Right lobe of liver (tissue), 6 donors: ENCODE measurements at places on chromosomes 3 and 15.

GRCh38 chr3:45865563-45865962 is 20.8 kb upstream of the CCR9 start:
- no peak for DNase-seq

DNA sequence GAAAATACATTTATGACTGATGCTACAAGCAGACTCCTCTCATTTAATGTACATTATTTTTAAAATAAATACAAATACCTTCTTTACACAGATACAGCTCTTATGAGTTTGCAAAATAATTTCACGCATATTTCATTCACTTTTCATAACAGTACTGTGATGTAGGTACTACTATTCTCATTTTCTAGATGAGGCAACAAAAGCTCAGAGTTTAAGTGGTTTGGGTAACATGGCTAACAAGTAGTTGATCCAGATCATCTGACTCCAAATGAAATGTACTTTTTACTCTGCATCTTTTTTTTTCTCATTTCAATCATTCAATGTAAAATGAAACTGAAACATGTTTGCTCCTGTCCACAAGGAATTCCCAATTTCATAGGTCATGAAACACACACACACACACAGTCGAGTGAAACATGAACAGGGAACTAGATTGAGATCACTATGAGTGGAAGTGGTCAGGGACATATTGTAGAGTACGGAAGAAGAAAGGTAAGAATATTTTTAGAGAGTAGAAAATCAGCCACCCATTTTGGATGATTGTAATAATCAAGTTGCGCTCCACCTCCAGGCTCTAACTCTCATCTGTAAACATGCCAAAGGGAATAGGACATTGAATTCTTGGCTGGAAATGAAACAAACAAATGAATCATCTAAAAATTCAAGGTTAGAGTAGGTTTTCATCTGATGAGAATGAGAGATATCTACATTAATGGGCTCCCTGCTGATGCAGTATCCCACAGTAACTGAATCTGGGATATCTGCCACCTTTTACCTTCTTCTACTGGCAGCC is 92.4 kb downstream of the CLDN1 start:
- DNase-seq, result no peak

DNA sequence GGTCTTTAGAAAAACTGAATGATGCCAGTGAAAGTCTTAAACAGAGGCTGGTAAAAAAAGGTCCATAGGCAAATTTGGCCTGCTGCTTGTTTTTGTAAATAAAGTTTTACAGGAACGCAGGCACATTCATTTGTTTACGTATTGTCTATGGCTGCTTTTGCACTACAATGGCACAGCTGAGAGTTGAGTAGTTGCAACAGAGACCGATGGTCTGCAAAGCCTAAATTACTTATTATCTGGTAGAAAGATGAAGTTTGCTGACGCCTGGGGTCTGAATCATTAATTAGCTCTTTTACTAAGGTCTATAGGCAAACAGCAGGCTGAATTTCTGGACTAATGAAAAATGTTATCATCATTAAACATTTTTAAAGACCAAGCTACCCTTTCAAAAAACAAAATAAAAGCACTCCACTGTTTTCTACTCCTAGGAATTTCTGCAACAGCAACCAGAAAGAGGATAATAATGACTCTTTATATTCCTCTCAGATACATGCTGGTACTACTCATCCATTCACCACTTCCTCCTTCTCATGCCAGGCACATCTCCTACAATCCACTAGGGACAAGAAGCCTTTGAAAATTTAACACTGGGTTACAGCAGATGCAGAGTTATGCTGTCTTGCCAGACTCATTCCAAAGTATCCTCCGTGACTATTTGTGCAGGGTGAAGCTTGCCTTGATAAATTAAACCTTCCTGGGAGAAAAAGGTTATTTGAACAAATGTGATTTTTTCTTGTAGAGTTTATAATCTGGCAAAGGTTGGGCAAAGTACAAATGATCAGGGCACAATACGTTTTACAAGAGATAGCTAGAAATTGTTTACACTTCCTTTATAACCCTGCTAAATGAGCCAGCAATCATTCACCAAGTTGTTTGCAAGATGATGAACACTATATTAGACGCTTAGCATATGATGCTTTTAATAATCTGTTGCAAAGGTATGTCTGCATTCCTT is 6.0 kb downstream of the GATM start:
- no peak for DNase-seq

GRCh38 chr3:20853890-20854289 is 667.9 kb upstream of the SGO1 start:
- DNase-seq, result no peak
